ENCODE measurements at places on chromosomes 4 and X. TPM values are rescaled to one million over a fixed set of nuclear protein-coding genes. Genes with fewer than 3 reads are reported as not detected.

DNA sequence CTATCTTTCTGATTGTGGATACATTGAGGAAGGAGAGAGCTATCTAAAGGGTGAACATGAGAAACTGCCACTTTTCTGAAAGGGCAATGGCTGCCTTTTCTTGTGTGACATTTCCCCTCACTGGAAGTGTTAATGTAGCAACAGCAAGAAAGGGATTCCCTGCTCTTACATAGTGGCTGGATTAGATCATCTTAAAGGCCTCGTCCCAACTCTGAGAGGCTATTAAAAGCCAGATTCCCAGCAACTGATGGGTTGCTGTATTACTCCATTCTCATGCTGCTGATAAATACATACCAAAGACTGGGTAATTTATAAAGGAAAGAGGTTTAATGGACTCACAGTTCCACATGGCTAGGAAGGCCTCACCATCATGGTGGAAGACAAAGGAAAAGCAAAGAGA, 33.7 kb upstream of the ADH7 start:
- 0 out of 2 replicates have a peak, but pooled peaks cover 4% of the 10 kb centered on the region for H3K27me3 ChIP-seq
- H3K36me3 ChIP-seq = no peaks in the 10 kb centered on the region
- peak; percentile 47 for DNase-seq
- no peaks in the 10 kb centered on the region for H3K4me1 ChIP-seq
- no peak overlapping the region for H3K4me3 ChIP-seq

- no peak overlapping the region for H3K4me3 ChIP-seq
- no peaks in the 10 kb centered on the region for H3K4me1 ChIP-seq
- no peaks in the 10 kb centered on the region for H3K27me3 ChIP-seq
- no peaks in the 10 kb centered on the region for H3K36me3 ChIP-seq
Measured at GRCh38 chrX:1108501-1109445, 103.7 kb downstream of the CRLF2 start.

DNA sequence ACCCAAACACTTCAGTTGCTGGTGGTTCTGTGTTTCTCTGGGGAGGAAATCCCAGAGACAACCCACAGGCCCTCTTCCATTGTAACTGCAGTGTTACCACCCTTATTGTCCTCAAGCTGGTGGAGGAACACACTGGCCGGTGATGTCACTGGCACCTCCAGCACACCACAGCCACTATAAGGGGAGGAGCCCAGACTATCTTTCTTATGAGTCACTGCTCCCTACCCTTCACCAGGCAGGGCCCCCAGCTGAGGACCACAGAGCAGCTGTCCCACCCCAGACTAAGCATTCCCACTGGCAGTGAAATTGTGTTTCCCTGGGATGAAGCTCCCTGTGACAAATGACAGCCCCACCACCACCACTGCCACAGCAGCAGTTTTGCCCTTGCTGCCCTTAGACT, 171.8 kb upstream of the FGF16 start:
- H3K36me3 ChIP-seq = no peaks in the 10 kb centered on the region
- H3K4me3 ChIP-seq = no peak overlapping the region
- DNase-seq = peak; percentile 0

Gene PPP1R2C
- not detected for polyA plus RNA-seq

DNA sequence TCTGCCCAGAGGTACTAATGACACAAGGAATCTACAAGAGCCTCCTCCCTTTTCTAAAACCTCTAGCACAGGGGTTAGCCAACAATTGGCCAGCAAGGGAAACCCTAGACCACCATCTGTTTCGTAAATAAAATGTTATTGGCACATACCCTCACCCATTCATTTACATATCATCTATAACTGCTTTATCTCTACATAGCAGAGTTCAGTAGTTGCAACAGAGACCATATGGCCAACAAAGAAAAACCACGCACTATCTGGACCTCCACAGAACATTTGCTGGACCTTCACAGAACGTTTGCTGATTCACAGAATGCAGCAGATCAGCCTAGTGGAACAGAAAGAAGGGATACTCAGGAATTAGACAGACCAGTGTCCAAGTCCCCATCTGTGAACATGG, 9.4 kb downstream of the SLC2A9 start:
- no peak overlapping the region for H3K4me3 ChIP-seq
- peaks cover 9% of the 10 kb centered on the region for H3K4me1 ChIP-seq
- H3K27ac ChIP-seq = no peak overlapping the region
- no peak for DNase-seq

- DNase-seq = no peak
- no peaks in the 10 kb centered on the region for H3K27me3 ChIP-seq
- H3K36me3 ChIP-seq = no peaks in the 10 kb centered on the region
Measured at GRCh38 chr4:180850318-180850940, 1392.8 kb upstream of the TENM3 start.

- no peak overlapping the region for H3K27ac ChIP-seq
- H3K27me3 ChIP-seq = no peaks in the 10 kb centered on the region
- no peaks in the 10 kb centered on the region for H3K4me1 ChIP-seq
- no peaks in the 10 kb centered on the region for H3K36me3 ChIP-seq
- H3K4me3 ChIP-seq = no peak overlapping the region
Measured at GRCh38 chrX:23861215-23861896, 46.4 kb downstream of the APOO start.

DNA sequence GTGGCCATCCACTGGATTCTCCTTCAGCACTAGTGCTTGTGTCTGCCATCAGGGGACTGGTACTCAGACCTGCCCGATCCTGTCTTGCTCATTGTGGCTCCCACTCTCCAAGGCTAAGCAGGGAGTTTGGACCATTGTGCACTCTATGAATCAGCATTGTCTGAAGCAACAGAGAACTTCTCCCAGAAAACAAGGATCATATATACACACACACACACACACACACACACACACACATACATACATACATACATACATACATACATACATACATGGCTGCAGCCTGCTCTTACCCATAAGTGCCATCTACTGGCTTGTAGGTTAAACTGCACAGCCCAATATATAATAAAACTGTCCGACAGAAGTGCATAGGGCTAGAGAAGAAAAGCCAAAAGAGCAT, 345.3 kb upstream of the LCORL start:
- no peaks in the 10 kb centered on the region for H3K27me3 ChIP-seq
- no peaks in the 10 kb centered on the region for H3K4me1 ChIP-seq
- H3K36me3 ChIP-seq = no peaks in the 10 kb centered on the region
- H3K27ac ChIP-seq = no peak overlapping the region

Gene XAGE1A
- not detected for polyA plus RNA-seq

GRCh38 chr4:94139931-94140612, 67.6 kb upstream of the SMARCAD1 start:
- H3K4me3 ChIP-seq = no peak overlapping the region
- DNase-seq = no peak
- no peak overlapping the region for H3K27ac ChIP-seq
- H3K36me3 ChIP-seq = no peaks in the 10 kb centered on the region

- H3K27me3 ChIP-seq = no peaks in the 10 kb centered on the region
- DNase-seq = no peak
- H3K36me3 ChIP-seq = no peaks in the 10 kb centered on the region
- no peak overlapping the region for H3K4me3 ChIP-seq
- H3K27ac ChIP-seq = no peak overlapping the region
Measured at GRCh38 chr4:173910891-173911290, 372.6 kb downstream of the FBXO8 start.

DNA sequence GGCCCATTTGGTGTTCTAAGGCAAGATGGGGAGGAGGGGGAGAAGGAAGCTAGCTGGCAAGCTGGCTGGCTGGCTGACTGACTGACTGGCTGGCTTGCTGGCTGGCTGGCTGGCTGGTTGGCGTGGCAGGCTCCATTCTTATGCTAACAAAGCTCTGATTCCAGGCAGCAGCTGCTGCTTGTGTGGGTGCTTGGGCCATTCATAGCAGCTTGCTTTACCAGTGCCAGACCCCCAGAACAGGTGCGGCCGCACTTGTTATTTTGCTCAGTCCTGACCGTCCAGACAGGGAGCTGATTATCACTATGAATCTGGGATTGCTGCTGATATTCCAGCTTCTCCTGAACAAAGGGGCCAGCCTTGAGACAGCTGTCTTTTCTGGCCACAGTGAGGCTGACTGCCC, 131.2 kb upstream of the PAK3 start:
- no peaks in the 10 kb centered on the region for H3K27me3 ChIP-seq
- H3K27ac ChIP-seq = no peak overlapping the region
- H3K4me3 ChIP-seq = no peak overlapping the region

DNA sequence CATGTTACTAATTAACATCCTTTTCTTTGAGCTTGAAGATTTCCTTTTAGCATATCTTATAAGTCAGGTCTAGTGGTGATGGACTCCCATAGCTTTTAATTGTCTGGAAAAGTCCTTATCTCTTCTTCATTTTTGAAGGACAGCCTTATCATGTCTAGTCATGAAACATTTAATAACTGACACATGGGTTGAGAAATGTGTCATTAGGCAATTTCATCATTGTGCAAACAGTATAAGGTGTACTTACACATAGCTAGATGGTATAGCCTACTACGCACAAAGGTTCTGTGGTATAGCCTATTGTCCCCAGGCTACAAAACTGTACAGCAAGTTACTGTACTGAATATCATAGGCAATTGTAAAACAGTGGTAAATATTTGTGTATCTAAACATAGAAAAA, 34.5 kb upstream of the ALG13 start:
- no peak overlapping the region for H3K4me3 ChIP-seq
- no peak overlapping the region for H3K27ac ChIP-seq
- no peaks in the 10 kb centered on the region for H3K27me3 ChIP-seq

Data from GM23248 (cell line).